ENCODE measurements at places on chromosomes 4 and X.

GRCh38 chr4:8157496-8157895, 1.1 kb downstream of the ABLIM2 start:
- DNase-seq, result no peak

GRCh38 chrX:45502396-45502795, 301.7 kb upstream of the DIPK2B start:
- no peak for DNase-seq

DNA sequence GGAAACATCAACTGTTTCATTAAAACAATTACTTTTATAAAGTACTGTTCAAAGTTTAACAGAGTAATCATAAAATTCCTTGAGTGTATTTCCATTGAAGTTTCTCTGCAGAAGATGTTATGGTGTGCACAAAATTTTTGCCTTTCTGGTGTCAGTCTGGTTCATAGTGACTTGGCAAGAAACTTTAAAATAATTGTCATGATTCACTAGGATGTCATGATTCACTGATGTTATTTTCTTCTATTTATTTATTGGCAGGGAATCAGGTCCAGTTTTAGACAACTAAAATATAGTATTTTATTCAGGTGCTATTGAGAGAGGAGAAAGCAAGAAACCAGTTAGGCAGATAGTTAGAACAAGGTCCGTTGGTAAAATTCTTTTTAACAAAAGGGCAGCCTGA, 3.8 kb downstream of the UGT2A1 start:
- DNase-seq, result no peak

DNA sequence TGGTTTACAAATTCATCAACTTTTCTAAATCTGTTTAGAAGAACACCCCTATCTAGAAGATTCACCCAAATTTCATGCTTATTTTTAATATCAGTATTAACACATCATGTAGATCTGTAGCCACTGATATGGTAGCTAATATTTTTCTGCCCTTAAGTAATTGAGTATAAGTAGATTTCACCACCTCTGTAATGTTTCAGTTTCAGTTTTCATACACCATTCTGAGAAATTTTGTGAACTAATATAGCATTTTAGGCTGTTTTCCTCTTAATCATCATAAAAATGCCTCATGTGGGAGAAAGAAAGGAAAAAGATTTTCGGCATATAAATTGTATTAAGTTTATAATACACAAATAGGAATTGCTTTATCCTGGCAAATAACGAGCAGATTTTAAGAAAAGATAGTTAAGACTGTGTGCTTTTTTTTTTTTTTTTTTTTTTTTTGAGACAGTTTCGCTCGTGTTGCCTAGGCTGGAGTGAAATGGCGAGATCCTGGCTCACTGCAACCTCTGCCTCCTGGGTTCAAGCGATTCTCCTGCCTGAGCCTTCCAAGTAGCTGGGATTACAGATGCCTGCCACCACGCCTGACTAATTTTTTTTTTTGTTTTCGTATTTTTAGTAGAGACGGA, 21.4 kb upstream of the RBPJ start:
- DNase-seq, result no peak
